Tracheal epithelial cell (primary cell): ENCODE measurements at places on chromosomes 11 and 22. TPM values are rescaled to one million over a fixed set of nuclear protein-coding genes. Genes with fewer than 3 reads are reported as not detected.

OR52I2 gene
- under 0.01 TPM in 1 of 2 replicates, not detected in the other for total RNA-seq

LRRC56 gene
- 0.21 and 0.48 TPM in 2 replicates for total RNA-seq

NOX4 gene
- 0.64 and 1.4 TPM in 2 replicates for total RNA-seq

WT1 gene
- not detected in 2 replicates for total RNA-seq

LRP4 gene
- total RNA-seq: 8.3 and 8.4 TPM in 2 replicates

MYRF gene
- total RNA-seq: under 0.01 and 0.72 TPM in 2 replicates

KCNE3 gene
- total RNA-seq: 0.48 TPM in 1 of 2 replicates, not detected in the other

A4GALT gene
- 17.1 and 35.2 TPM in 2 replicates for total RNA-seq

OR6A2 gene
- total RNA-seq: under 0.01 TPM in 2 replicates

OPCML gene
- not detected in 2 replicates for total RNA-seq

PYGM gene
- total RNA-seq: 0.21 TPM in 1 of 2 replicates, not detected in the other

GALNT18 gene
- 31.8 and 38.8 TPM in 2 replicates for total RNA-seq

ANKRD49 gene
- total RNA-seq: 15.4 and 24.9 TPM in 2 replicates

ASRGL1 gene
- total RNA-seq: 1.9 TPM in 1 of 2 replicates, not detected in the other

GAB4 gene
- total RNA-seq: not detected in 2 replicates

OR52N4 gene
- not detected in 2 replicates for total RNA-seq

KCTD17 gene
- total RNA-seq: 10.9 and 17.1 TPM in 2 replicates

CD44 gene
- 332 and 382 TPM in 2 replicates for total RNA-seq

CLMP gene
- total RNA-seq: 28.2 and 34.1 TPM in 2 replicates

CNIH2 gene
- total RNA-seq: not detected in 2 replicates

MS4A15 gene
- not detected in 2 replicates for total RNA-seq

TUBA8 gene
- total RNA-seq: not detected in 2 replicates

ZP1 gene
- total RNA-seq: not detected in 2 replicates

TEX54 gene
- total RNA-seq: not detected in 2 replicates

SHANK3 gene
- total RNA-seq: 1.5 and 2.7 TPM in 2 replicates

AP5B1 gene
- 11.7 and 23.4 TPM in 2 replicates for total RNA-seq

SYT9 gene
- total RNA-seq: not detected in 2 replicates

KRTAP5-9 gene
- total RNA-seq: not detected in 2 replicates

TRIM66 gene
- 0.96 and 1.7 TPM in 2 replicates for total RNA-seq

HIKESHI gene
- total RNA-seq: 59.8 and 85.3 TPM in 2 replicates

NUCB2 gene
- 29.6 and 31.5 TPM in 2 replicates for total RNA-seq

LDHAL6A gene
- total RNA-seq: not detected in 2 replicates

PARVG gene
- total RNA-seq: not detected in 2 replicates

OR8G5 gene
- total RNA-seq: not detected in 2 replicates

GLB1L3 gene
- total RNA-seq: 2.1 and 3.9 TPM in 2 replicates

ART5 gene
- total RNA-seq: not detected in 2 replicates

GAS2L1 gene
- 12.3 and 17.9 TPM in 2 replicates for total RNA-seq

GRM5 gene
- under 0.01 TPM in 1 of 2 replicates, not detected in the other for total RNA-seq

TRIM49 gene
- not detected in 2 replicates for total RNA-seq

NFAM1 gene
- under 0.01 TPM in 1 of 2 replicates, not detected in the other for total RNA-seq

MS4A4A gene
- not detected in 2 replicates for total RNA-seq

OR8I2 gene
- not detected in 2 replicates for total RNA-seq
